ENCODE measurements at places on chromosomes 12 and 14. TPM values are rescaled to one million over a fixed set of nuclear protein-coding genes. Genes with fewer than 3 reads are reported as not detected.

DNA sequence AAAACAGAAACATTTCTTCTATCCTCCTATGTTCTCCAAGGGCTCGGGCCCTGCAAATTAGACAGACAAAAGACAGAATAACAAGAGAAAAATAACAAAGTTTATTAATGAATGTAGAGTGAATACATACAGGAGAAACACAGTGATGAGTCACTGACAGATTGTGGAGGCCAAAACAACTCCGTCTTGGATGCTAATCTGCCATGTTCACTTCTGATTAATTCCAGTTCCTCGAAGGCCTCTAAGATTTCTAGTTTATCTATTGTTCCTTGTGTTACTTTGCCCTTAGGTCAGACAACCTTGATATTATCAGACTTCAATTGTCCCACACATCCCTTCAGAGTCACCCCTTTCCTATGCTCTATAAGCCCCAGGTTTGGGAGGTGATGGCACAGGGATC lies 26.8 kb upstream of the NEDD1 start:
- DNase-seq, result no peak
- no peaks in the 10 kb centered on the region for H3K36me3 ChIP-seq
- H3K27me3 ChIP-seq, result no peaks in the 10 kb centered on the region

DNA sequence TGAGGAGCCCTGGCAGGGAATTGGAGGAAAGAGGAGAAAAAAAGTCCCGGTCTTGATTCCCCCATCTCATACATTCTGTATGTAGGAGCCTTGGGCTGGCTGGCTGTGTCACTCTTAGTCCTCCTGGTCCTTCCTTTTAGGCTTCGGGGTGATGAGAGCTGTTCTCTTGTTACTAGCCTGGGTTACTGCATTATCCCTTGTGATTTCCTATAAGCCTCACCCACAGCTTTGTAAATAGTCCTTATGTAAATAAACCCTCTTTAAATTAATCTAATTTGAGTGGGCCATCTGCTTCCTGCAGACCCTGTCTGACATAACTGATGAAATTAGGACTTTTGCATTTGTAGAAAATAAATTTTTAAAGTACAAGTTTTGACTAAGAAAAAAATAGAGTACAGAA lies 19.2 kb downstream of the DNM1L start:
- no peaks in the 10 kb centered on the region for H3K27me3 ChIP-seq
- H3K4me1 ChIP-seq, result no peaks in the 10 kb centered on the region
- H3K4me3 ChIP-seq, result no peak overlapping the region
- no peaks in the 10 kb centered on the region for H3K36me3 ChIP-seq
- no peak for DNase-seq
- H3K27ac ChIP-seq, result no peak overlapping the region

- no peak overlapping the region for H3K4me3 ChIP-seq
- H3K27me3 ChIP-seq, result no peaks in the 10 kb centered on the region
- H3K36me3 ChIP-seq, result peaks cover 5% of the 10 kb centered on the region
- no peak for DNase-seq
- no peak overlapping the region for H3K27ac ChIP-seq
Observed at GRCh38 chr14:39419272-39419671, 13.0 kb downstream of the FBXO33 start.

- peak overlapping the region; percentile 92 for H3K27ac ChIP-seq
- no peak for DNase-seq
- peaks cover 28% of the 10 kb centered on the region for H3K36me3 ChIP-seq
Observed at GRCh38 chr12:56188131-56188777, 1.0 kb downstream of the SMARCC2 start.

GRCh38 chr12:39451977-39452376 lies 9.1 kb upstream of the KIF21A start:
- no peak overlapping the region for H3K4me3 ChIP-seq
- no peaks in the 10 kb centered on the region for H3K27me3 ChIP-seq
- no peak overlapping the region for H3K27ac ChIP-seq

DNA sequence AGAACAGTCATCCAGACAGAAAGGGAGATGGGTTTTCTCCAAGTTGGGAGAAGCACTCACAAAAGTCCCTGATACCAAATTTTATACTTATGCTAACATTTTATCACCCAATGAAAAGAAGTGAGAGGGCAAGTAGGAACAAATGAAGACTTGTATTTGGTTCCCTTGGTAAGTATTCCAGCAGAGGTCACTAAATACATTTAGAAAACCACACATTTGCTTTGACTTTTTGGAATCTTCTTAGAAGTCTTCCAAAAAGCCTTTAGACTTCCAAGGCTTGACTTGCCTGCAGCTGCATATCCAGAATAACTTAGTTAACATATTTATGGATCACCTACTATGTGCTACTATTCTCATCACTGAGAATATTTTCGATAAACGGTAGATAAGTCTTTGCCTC lies 3.1 kb upstream of the GYS2 start:
- H3K27ac ChIP-seq, result no peak overlapping the region
- H3K4me1 ChIP-seq, result no peaks in the 10 kb centered on the region
- H3K36me3 ChIP-seq, result no peaks in the 10 kb centered on the region
- H3K27me3 ChIP-seq, result no peaks in the 10 kb centered on the region
- no peak overlapping the region for H3K4me3 ChIP-seq
- DNase-seq, result no peak

ZDHHC22 gene
- total RNA-seq, result not detected

CLEC14A gene
- total RNA-seq, result 4.8 TPM

MYH7 gene
- 0.09 TPM for total RNA-seq

RDH16 gene
- total RNA-seq, result 0.28 TPM

OSBPL8 gene
- 41.7 TPM for total RNA-seq
